ENCODE measurements at places on chromosomes 2 and 18.
A peak's percentile ranks its signal among the peaks of the same experiment; 100 is the strongest.

- no peak for DNase-seq
Measured at GRCh38 chr2:43005245-43005974, 213.0 kb upstream of the HAAO start.

GRCh38 chr2:135913727-135914365, 37.6 kb upstream of the MCM6 start:
- no peak for DNase-seq

DNA sequence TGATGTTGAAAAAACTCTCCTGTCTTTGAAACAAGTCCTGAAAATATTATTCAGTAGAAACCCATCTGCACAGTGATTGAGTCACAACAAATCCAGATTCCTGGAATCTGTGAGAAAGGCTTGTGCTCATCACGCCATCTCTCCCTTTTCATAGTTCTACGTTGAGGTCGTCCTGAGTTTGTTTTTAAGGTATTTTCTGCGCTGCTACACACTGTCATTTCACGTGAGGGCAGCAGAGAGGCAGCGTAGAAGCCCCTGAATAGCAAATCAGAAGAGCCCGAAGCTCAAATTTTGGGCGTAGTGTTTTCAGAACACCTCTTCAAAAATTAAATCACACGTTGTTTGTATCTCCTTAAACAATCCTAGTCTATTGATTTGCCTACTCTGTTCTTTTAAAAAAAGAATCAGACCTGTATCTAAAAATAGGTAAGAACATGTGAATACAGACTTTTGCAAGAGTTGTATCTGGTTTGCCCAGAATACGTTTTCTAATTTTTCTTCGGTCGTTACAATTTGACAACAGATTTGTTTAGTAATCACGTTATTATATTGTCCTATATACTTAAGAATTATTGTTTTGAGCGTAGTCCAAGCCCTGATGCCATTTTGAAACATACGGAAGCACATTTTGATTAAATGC, 61.6 kb upstream of the SLC38A11 start:
- DNase-seq: peak; percentile 24

DNA sequence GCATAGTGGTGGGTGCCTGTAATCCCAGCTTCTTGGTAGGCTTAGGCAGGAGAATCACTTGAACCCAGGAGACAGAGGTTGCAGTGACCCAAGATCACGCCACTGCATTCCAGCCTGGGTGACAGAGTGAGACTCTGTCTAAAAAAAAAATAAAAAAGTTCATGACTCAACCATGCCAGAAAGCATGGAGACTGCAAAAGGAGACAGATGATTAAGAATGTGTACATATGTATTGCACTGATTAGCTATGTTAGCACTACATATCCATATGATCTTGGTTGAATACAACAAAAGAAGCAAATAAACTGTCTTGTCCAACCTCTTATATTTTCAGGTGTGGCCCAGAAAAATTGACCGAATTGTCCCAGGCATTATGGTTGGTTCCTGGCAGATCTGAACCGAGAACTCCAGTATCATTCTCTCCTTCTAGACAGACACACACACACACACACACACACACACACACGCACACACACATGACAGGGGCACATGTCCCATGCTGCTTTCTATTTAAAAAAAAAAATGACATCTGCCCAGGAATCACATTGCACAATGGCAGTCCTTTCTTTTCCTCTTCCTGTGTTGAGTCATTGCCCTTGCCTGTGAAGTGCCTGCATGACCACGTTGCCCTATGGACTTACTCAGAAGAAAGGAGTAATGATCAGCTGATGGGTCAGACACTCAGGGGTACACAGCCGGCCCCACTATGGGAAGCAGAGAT, 65.6 kb downstream of the MYCN start:
- DNase-seq: no peak

DNA sequence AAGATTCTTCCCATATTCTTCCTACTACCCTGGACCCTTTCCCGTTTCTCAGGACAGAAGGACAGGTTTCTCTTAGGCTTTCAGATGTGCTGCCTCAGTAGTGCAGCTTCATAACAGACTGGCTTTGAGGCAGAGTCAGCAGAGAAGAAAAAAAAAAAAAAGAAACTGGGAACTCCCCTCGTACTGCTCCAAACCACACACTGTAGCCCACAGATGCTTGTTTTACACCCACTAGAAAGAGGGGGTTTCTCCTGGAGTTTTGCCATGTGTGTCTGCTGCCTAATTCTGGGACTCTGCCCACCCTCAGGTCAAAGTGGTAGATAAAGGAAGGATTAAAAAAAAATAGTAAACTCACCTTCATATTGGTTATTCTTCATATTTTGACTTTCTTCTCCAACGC, 95.9 kb downstream of the NCOA1 start:
- no peak for DNase-seq

DNA sequence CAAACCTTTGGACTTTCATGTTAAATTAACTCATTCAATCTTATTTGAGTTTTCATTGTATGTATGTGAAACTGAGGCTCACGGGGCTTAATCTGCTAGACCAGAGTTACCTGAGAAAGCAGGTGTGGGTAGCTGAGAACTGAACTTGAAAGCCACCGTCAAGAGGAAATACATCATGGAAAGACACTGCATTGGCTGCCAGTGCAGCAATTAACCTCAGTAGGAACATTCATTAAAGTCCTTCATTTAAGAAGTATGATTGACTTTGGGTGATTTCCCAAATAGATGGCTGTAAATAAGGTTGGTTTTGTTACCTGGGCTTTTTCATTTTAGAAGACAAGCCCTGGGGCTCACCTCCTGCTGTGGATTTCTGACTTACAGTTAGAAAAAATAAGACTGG, 36.5 kb upstream of the MGAT5 start:
- no peak for DNase-seq

- no peak for DNase-seq
Measured at GRCh38 chr2:190984595-190984994, 29.4 kb downstream of the STAT1 start.

DNA sequence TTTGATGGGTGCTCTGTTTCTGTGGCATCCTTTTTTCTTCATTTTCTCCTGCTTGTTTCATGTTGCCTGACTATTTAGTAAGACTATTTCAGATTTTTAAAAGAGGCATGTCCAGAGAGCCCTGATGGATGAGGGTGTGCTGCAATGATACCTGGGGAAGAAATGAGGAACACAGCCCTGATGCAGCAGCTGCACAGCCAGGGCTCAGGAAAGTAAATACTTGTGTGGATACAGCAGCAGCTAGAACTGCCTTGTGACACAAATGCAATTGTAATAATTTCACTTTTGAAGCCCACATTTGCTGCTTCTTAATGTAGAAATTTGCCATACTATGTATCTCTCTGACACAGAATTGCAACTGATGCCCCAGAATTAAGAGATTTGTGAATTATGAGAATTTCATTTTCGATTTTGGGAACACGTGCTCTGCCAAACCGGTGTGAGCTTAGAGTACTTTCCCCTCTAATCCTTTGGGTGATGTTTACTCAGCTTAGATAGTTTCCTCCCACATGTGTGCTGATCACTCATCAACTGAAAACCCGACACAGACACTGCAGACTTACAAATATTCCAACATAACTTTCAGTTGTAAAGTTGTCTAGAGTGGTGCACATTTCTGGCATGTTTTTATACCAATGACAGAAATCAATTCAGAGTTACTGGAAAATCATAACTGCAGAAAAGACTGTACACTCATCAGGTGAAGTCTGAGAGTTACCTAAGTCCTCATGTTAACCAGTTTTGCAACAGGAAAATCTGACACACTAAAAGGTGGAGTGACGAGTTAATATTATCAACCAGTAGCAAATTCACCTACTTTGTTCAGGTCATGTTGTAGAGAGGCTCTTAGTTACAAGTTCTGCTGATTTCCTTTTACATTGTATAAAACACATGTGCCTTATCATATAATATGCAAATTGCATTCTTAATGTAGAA, 383.4 kb downstream of the CBLN2 start:
- no peak for DNase-seq

DNA sequence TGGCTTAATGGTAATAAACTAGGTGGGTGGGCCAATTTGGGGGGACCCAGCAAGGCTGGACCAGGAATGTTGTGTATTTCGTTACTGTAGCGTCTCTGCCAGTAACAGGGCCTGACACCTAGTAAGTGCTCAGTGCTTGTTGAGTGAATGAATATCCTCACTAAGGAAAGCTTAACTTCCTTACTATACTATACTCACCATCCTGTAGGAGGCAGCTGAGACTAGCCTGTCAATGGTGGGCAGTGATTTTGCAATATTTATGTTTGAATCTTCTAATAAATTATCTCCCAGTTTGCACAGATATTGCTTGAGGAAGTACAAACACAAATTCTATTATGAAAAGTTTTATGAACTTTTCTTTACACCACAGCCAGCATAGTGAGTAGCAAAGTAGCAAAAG, 370.7 kb upstream of the SYT4 start:
- DNase-seq: no peak

GRCh38 chr2:119700866-119701265, 21.9 kb downstream of the TMEM177 start:
- DNase-seq: no peak

GRCh38 chr2:197307933-197308521, 2.6 kb downstream of the ANKRD44 start:
- DNase-seq: no peak

GRCh38 chr2:231168460-231169139, 29.8 kb upstream of the ARMC9 start:
- DNase-seq: no peak

DNA sequence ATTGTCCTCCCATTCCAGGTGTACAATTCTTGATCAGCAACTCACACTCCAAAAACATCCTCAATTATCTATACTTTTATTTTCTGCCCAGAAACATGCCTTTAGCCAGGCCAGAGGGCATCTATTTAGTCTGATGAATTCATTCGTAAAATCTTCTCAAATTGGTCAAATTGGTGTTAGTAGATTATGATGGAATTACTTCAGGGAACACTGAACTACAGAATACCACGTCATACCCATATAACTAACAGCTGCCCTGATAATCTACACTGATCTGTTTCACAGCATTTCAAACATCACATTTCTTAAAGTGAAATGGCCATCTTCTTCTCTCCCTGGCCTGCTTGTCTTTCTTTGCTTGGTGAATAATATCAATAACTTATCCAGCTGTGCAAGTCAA, 841.4 kb downstream of the CPS1 start:
- no peak for DNase-seq

DNA sequence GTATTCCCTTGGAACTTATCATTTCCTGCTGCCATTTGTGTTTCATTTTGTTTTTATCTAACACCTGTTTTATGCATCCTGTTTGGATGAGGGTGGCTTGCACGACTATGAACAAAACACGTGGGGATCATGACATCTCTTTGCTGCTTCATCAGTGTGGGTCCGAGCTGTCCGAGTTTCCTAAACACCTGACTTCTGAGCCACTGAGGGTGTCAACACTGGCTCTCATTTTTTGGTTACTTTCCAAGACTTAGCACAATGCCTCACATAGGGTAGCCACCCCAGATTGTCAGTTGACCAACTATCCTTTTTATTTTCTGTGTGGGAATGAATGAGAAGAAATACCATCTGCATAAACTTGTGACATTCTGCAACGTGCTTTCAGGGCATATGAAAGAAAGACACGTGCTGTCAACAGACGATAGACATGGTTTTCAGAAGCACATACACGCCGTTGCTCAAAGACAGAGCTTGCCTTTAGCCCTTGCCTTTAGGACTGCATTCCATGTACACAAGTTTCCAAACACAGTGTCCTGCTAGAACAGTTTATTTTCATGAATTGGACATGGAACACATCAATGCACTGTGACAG, 166.7 kb downstream of the MYT1L start:
- no peak for DNase-seq

DNA sequence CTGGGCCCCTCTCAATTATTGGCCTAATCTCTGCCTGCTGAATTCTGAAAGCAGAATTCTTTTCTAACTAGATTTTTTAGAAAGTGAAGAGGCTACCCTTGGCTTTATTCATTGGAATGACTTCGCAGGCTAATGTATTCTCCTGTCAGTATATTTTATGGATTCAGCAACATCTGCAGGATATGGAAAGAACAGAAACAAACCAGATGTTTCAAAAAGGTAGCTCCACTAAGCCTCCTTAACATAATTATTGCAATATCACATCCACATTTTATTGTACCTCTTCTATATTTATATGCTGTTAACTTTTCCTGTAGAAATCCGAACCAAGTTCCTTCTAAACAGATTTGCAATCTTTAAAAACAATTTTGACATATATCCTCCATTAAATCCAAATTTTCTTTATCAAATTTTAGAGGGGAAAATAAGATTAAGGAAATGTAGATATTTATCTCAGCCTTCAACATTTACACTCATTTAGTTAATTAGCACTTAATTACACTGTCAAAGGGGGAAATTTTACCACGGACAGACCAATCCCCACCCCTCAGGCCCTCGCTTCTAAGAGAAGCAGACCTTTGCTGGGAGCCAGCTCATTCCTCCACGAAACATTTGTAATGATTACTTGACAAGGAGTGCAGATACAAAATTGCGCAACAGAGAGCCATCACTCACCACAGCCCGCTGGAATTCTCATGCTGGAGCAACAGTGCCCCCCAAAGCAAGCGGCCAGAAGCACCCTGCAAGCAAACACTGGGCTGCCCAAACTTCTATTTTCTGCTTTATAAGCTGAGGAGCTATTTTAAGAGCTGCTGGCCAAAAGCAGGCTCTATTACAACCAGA, 253.4 kb downstream of the ETAA1 start:
- peak; percentile 49 for DNase-seq

DNA sequence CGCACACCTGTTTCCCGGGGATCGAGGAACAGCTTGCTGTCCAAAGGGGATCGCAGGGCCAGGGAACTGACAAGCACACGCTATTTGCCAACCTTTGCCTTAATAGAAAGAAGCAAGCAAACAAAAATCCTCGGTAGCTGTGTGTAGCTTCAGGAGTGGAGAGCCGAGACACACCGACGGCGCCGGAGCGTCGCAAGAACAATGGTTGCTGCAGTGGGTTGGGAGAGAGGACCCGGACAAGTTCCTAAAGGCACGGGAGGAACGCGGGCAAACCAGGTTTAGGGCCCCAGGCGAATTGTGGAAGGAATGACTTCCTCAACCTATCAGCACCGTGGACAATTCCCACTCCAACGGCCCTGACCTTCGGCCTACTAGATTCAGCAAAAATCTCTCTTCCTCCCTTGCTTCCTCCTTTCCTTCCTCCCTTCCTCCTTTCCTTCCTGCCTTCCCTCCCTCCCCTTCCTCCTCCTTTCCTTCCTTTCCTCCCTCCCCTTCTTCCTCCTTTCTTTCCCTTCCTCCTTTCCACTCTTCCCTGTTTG, 4.9 kb upstream of the NEUROD1 start:
- DNase-seq: no peak

- no peak for DNase-seq
Measured at GRCh38 chr2:172100935-172101820, 1.5 kb downstream of the DLX2 start.

DNA sequence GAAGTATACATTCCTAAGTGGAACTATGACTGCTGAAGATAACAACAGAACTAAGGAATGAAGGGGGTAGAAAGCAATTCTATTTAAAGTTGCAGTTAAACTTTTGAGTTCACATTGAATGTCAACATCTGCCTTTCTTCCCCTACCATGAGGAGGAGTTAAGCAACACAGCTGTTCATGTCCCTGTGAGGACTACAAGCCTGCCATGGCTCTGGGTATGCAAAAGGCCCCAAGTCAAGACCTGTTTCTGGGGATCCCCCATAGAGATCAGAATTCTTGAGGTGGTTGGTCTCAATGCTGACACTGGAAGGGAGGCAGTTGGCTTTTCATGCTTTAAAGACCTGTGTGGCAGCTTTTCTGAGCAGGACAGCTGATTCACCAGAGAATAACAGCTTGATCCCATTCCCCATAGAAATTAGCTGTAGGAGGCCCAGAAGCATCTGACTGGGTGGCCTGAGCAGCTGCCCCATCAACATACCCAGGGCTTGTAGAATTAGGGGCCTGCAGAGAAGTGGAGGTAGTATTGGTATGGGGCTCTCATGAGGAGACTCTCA, 131.0 kb downstream of the SETBP1 start:
- no peak for DNase-seq

All from brain pericyte (primary cell).